Mammary epithelial cell (primary cell): ENCODE measurements at places on chromosomes 11 and 22.
A peak's percentile ranks its signal among the peaks of the same experiment; 100 is the strongest.

DNA sequence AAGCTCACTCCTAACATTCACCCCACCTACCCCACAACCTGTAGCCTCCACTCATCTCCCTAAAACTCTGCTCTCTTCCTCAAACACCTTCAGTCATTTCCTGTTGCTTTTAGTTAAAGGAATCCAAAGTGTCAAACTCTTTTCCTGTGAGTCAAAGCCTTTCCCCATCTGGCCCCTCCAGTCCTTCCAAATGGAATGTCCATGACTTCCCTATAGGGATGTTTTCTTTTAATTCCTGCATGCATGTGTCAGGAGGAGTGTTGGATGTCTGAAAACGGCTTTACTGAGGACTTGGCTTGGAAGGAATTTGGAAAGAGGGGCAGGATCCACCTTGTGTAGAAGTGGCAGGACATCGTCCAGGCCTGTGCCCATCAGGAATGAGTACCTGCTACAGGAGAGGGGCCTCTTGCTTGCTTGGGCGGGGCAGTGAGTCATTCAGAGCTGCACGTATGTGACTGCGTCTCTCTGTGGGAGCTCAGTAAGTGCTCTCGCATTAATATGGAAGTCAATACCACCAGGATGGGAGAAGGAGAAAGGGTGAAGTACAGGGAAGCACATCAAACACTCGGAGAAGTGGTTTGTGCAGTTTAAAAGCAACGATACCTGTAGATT lies 491.9 kb downstream of the OPCML start:
- DNase-seq, result peak; percentile 40

- no peak for DNase-seq
These were observed 52.0 kb upstream of the TOP3B start for GRCh38 chr22:22034469-22035132.

- peak; percentile 85 for DNase-seq
These were observed 34.0 kb upstream of the TRPC6 start for GRCh38 chr11:101617735-101618332.

- DNase-seq, result no peak
These were observed 3.2 kb downstream of the LRRC4C start for GRCh38 chr11:41456269-41456668.

GRCh38 chr22:49179175-49179574 lies 648.5 kb downstream of the BRD1 start:
- DNase-seq, result no peak

- DNase-seq, result no peak
These were observed 8.9 kb downstream of the TAF1D start for GRCh38 chr11:93732237-93732892.

DNA sequence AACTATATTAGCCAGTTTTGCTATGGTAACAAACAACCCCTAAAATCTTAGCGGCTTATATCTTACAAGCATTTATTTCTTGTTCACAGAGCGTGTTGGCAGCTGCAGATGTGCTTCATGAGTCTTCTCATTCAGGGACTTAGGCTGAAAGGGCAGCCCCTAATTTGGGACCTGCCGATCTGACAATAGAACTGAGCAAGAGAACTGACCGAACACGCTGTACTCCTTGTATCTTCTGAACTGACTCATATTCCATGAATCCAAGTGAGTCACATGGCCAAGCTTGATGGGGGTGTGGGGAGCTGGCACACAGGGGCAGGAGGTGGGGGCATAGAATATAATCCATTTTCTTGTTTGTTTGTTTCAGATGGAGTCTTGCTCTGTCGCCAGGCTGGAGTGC lies 481.7 kb upstream of the CADM1 start:
- peak; percentile 9 for DNase-seq
